ENCODE measurements at places on chromosomes 12 and 14.
A peak's percentile ranks its signal among the peaks of the same experiment; 100 is the strongest.

- DNase-seq: no peak
Observed at GRCh38 chr14:96125536-96125935, 79.1 kb upstream of the BDKRB2 start.

GRCh38 chr12:68162374-68162773 is 2.8 kb upstream of the IFNG start:
- DNase-seq: no peak

DNA sequence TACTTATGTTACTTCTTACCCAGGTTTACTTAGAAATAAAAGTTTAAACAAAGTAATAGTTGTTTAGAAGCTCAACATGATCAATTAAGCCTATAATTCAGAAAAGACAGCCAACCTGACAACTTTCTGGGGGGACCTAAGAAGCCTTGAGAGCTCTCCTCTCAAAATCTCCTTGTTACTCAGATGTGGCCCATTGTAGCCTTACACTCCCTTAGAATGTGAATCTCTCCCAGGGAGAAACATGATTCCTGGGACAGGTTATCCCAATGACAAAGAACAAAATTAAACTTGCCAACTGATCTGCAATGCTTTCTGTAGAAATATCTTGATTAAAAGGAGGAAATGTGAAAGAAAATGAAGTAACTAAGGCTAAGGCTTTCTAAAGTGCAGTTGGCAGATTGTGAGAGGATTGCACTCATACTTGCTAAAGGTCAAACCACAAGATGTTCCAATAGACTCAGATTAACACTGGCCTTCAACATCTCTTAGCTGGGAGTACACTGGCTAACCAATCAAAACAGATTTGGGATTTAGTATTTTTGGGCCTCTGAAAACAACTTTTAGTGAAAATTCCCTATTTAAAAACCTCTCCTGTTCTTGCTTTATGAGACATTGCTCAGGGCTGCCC is 72.3 kb upstream of the TMX1 start:
- no peak for DNase-seq

DNA sequence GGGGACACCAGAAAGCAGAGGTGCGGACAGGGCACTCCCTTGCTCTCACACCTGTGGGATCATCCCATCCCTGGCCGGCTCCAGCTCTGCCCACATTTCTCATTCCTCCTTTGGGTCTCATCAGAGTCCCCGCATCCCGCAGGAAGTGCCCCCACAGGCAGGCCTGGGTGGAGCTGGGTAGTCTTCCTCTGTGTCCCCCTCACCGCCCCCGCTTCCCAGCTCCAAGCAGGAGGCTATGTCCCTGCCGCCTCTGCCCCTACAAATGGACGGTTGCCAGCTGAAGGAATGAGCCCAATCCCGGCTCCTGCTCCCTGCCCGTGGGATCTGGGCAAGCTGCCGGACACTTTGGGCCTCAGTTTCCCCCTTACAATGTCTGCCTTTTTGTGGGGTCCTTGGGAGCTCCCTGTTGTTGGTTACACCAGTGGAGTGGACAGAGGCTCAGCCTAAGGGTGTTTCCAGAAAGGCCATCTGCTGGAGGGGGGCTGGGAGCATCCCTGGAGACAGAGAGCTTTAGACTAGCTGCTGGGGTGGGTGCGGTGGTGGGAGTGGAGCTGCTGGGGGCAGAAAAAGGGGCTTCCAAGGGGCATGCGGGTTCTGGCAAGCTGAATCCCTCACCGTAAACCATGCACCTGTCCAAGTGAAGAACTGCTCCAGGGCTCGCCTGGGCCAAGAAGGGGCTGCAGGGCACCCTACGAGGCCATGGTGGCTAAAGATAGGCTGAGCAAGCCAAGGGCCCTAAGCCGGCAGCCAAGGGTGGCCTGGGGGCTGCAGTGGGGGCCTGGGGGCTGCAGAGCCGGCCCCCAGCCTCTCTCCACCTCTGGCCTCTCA is 7.9 kb upstream of the GPR132 start:
- DNase-seq: no peak

DNA sequence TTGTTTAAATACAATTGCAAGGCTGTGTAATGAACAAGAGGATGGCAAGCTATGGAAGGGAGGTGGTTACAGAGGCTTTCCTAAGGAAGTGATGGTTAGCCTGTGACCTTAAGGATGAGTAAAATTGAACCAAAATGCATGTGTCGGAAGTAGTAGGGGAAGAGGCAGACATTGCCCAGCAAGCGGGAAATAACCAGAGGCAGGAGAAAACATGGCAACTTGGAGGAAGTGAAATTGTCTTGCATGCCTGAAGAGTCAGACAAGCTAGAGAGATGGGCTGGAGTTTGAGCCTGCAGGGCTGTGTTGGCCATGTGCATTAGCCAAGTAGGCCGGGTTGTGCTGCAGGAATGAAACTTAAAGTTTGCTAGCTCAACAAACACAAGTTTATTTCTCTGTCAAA is 96.2 kb downstream of the BTG1 start:
- DNase-seq: no peak

DNA sequence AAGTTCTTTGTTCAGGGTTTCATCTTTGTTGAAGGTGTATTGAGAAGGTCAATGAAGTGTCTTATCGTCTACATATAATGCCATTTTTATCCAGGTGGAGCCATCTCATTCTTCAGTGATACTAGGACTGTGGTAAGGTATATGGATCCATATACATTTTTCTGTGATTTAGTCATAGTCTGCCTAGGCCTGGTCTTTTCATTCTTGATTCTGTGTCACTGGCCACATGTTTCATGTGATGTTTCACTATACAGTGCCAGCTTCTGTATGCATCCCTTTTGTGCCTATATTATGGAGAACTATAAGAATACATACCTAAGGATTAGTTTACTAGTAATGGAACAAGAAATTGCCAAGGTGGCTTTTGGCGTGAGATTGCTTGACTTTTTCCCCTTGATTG is 40.5 kb downstream of the VEZT start:
- no peak for DNase-seq

DNA sequence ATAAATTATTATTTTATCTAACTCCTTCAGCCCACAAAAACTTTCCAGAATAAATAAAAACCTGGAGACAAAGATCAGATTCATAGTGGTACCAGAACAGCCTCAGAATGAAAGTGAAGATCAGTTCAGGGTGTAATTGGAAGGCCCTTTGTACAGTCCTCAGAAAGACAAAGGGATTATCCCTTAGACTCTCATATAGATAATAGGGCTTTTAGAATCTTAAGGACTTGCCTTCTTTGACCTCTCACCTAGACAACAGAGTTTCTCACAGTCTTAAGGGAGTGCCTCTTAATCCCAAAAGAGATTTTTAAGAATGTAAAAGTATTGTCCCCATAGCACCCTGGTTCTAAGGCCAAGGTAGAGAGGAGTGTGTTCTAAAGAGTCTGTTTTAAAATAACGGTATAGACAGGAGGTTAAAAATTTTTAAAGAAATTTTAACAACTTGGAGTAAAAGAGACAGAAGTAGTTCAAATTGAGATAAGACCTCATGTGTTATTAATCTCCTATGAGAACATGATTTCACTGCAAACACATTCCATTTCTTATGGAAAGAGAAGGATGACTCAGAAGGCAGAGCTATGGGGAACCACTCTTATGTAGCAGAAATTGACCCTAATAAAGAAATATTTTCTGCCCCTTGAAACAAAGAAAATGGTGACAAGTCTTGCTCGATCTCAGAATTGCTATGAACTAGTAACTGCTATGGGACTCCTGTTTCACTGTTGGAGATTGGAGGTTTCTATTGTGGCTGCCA is 24.2 kb upstream of the NOVA1 start:
- DNase-seq: no peak

- no peak for DNase-seq
Observed at GRCh38 chr14:101535701-101536207, 25.5 kb upstream of the DIO3 start.

GRCh38 chr12:92729773-92730305 is 27.1 kb downstream of the PLEKHG7 start:
- DNase-seq: no peak

GRCh38 chr14:98906123-98906995 is 365.6 kb downstream of the BCL11B start:
- peak; percentile 24 for DNase-seq
